CD8-positive, alpha-beta memory T cell (primary cell): ENCODE measurements at places on chromosomes 5 and 9.

GRCh38 chr9:68981789-68982188 is 32.1 kb downstream of the PRKACG start:
- no peaks in the 10 kb centered on the region for H3K27me3 ChIP-seq
- H3K4me3 ChIP-seq, result no peak overlapping the region
- peak overlapping the region; percentile 31 for H3K27ac ChIP-seq
- no peak for DNase-seq

- H3K4me1 ChIP-seq, result no peaks in the 10 kb centered on the region
- H3K27me3 ChIP-seq, result peaks cover 10% of the 10 kb centered on the region
- H3K27ac ChIP-seq, result no peak overlapping the region
- no peak overlapping the region for H3K4me3 ChIP-seq
- H3K36me3 ChIP-seq, result no peaks in the 10 kb centered on the region
- DNase-seq, result no peak
These were observed 15.6 kb upstream of the FOXD1 start for GRCh38 chr5:73464016-73464745.

- H3K4me1 ChIP-seq, result no peaks in the 10 kb centered on the region
- no peak overlapping the region for H3K4me3 ChIP-seq
- H3K27ac ChIP-seq, result no peak overlapping the region
These were observed 54.8 kb downstream of the COL27A1 start for GRCh38 chr9:114210136-114210535.

GRCh38 chr5:44389090-44389822 is at the start of gene FGF10:
TSS of gene FGF10 (minus strand) at chr5:44389420. CDS start at chr5:44388682, 738 bp downstream.
- H3K4me3 ChIP-seq, result no peak within 1 kb of the TSS
- H3K4me1 ChIP-seq, result no peaks in the 10 kb centered on the region
- no peak within 1 kb of the TSS for H3K27ac ChIP-seq

- H3K36me3 ChIP-seq, result no peaks in the 10 kb centered on the region
- H3K4me3 ChIP-seq, result no peak overlapping the region
- no peaks in the 10 kb centered on the region for H3K4me1 ChIP-seq
- peaks cover 3% of the 10 kb centered on the region for H3K27me3 ChIP-seq
These were observed 54.9 kb downstream of the NDST1 start for GRCh38 chr5:150562832-150563231.

GRCh38 chr5:81696418-81697397 is 54.2 kb downstream of the SSBP2 start:
- H3K4me3 ChIP-seq, result no peak overlapping the region
- H3K36me3 ChIP-seq, result no peaks in the 10 kb centered on the region
- H3K27me3 ChIP-seq, result no peaks in the 10 kb centered on the region
- DNase-seq, result no peak
- H3K27ac ChIP-seq, result no peak overlapping the region

DNA sequence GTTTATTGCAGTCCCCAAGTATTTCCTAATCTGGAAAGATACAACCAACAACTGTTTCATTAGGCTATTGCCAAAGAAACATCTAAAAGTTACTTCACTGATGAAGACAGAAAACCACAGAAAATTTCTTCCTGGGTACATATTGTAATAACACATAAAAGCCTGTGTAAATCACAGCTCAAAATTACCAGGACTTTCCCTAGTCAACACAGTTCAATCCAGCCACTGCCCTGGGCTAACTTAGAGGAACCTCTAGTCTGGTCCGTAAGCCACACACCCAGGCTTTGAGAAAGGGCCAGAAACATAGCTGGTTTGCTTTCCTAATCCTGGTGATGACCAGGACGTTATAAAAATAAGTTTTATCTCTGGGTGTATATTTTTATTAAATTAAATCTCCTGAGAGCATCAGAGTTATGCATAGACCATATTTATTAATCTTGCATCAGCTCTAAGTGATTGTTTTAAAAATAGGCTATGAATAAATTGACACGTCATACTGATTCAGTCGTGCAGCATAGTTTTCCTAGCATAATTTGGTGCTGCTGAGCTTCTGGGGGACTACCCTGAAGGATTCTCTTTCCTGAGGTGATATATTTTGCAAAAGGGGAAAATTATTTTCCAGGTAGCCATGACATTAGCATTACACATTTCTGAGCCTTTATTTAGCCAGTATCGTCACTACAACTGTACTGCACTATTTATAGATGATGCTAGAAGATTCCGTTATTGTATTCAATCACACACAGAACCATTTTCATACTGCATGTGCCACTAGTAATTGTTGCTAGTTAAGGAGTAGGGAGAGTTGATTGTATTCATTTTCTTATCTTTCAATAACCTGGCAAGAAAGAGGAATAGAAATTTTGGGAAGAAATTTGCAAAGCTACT is 12.6 kb upstream of the MUSK start:
- H3K36me3 ChIP-seq, result no peaks in the 10 kb centered on the region
- H3K4me3 ChIP-seq, result no peak overlapping the region
- DNase-seq, result no peak
- no peaks in the 10 kb centered on the region for H3K4me1 ChIP-seq
- no peak overlapping the region for H3K27ac ChIP-seq

- no peak for DNase-seq
- H3K36me3 ChIP-seq, result no peaks in the 10 kb centered on the region
- H3K27ac ChIP-seq, result no peak overlapping the region
- no peaks in the 10 kb centered on the region for H3K4me1 ChIP-seq
- H3K27me3 ChIP-seq, result no peaks in the 10 kb centered on the region
- no peak overlapping the region for H3K4me3 ChIP-seq
These were observed 405.4 kb upstream of the ACTBL2 start for GRCh38 chr5:57887851-57888621.

- DNase-seq, result no peak
- no peak overlapping the region for H3K4me3 ChIP-seq
- no peaks in the 10 kb centered on the region for H3K36me3 ChIP-seq
- H3K27me3 ChIP-seq, result peaks cover 3% of the 10 kb centered on the region
These were observed 13.4 kb downstream of the UBE2QL1 start for GRCh38 chr5:6461793-6462650.

- H3K27ac ChIP-seq, result no peak overlapping the region
- H3K4me3 ChIP-seq, result no peak overlapping the region
- H3K4me1 ChIP-seq, result no peaks in the 10 kb centered on the region
- no peaks in the 10 kb centered on the region for H3K27me3 ChIP-seq
- no peaks in the 10 kb centered on the region for H3K36me3 ChIP-seq
These were observed 18.8 kb upstream of the HSD17B3 start for GRCh38 chr9:96320749-96321280.

GRCh38 chr9:110571801-110572483 is 7.6 kb downstream of the SVEP1 start:
- no peaks in the 10 kb centered on the region for H3K4me1 ChIP-seq
- no peak for DNase-seq
- H3K4me3 ChIP-seq, result no peak overlapping the region
- no peaks in the 10 kb centered on the region for H3K36me3 ChIP-seq

- no peak overlapping the region for H3K4me3 ChIP-seq
- no peaks in the 10 kb centered on the region for H3K36me3 ChIP-seq
- H3K27ac ChIP-seq, result no peak overlapping the region
These were observed 23.9 kb downstream of the ZNF474 start for GRCh38 chr5:122153230-122153629.

DNA sequence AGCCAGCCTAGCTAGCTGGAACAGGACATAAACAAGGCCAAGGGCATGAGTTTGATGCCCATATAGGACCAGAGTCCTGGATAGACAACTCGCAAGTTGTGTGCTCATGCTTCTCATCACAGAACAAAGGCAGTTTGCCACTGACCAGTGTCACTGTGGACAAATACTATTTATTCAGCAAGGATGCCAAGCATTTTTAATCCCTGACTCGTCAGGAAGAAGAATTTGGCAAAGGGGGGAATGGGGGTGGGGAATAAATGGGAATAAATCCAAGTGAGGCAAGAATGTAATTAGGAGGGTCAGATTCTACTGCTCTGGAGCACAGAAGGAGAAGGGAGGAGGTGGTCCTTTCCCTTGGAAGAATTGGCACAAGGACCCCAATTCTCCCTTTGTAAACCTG is 46.8 kb upstream of the ANKRD55 start:
- DNase-seq, result no peak
- no peak overlapping the region for H3K4me3 ChIP-seq
- H3K36me3 ChIP-seq, result no peaks in the 10 kb centered on the region
- no peaks in the 10 kb centered on the region for H3K27me3 ChIP-seq
- H3K4me1 ChIP-seq, result no peaks in the 10 kb centered on the region

DNA sequence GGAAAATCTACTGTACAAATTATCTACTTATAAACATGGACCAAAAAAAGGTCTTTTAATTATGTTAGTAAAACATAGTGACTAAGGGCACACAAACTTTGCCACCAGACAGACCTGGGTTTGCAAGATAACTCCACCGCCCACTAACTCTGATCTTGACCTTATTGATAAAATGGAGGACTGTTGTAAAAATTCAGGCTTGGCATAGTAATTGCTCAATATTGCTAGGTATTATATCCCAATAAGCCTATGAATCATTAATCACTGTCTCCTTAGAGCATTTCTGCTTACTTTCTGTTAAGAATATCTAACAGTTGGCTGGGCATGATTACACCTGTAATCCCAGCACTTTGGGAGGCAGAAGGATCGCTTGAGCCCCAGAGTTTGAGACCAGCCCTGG is 3.8 kb downstream of the C9orf40 start:
- H3K4me3 ChIP-seq, result no peak overlapping the region
- H3K4me1 ChIP-seq, result peaks cover 6% of the 10 kb centered on the region
- no peaks in the 10 kb centered on the region for H3K27me3 ChIP-seq
- no peaks in the 10 kb centered on the region for H3K36me3 ChIP-seq
- no peak overlapping the region for H3K27ac ChIP-seq
- DNase-seq, result no peak

DNA sequence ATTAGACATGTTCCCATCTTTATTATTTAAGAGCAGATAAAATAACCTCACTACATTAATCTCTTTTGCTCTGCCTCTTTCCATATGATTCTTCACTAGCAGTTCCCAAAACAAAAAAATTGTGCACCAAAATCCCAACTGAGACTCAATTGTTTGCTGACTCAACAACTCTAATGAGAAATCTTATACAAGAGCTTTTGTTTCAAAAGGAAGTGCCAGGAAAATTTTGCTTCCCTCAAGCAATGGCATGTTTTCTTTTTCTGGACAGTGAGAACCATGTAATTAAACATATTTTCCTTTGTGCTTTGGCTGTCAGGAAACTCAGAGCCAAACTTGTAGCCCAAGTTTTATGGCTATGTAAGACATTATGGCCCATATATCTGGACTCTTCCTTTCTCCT is 62.0 kb downstream of the TMC1 start:
- no peak overlapping the region for H3K4me3 ChIP-seq
- H3K36me3 ChIP-seq, result no peaks in the 10 kb centered on the region
- peaks cover 11% of the 10 kb centered on the region for H3K4me1 ChIP-seq
- no peak for DNase-seq

GRCh38 chr5:159510282-159510681 is 180.0 kb upstream of the IL12B start:
- no peak overlapping the region for H3K27ac ChIP-seq
- no peaks in the 10 kb centered on the region for H3K4me1 ChIP-seq
- H3K36me3 ChIP-seq, result no peaks in the 10 kb centered on the region
- H3K27me3 ChIP-seq, result no peaks in the 10 kb centered on the region

- no peaks in the 10 kb centered on the region for H3K27me3 ChIP-seq
- no peak overlapping the region for H3K27ac ChIP-seq
- H3K4me3 ChIP-seq, result no peak overlapping the region
- H3K36me3 ChIP-seq, result no peaks in the 10 kb centered on the region
- no peak for DNase-seq
- H3K4me1 ChIP-seq, result no peaks in the 10 kb centered on the region
These were observed 281.9 kb downstream of the MARCHF11 start for GRCh38 chr5:15897656-15898055.

DNA sequence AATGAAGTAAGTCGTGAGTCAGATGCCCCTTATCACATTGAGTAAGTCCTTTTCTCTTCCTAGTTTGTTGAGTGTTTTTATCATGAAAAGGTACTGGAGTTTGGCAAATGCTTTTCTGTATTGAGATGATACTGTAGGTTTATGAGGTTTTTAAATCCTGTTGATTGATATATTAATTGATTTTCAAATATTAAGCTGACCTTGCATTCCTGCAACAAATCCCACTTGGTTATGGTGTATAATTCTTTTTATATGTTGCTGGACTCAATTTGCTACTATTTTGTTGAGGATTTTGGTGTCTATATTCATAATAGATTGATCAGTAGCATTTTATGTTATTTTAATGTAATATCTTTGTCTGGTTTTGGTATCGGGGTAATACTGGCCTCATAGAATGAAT is 81.0 kb upstream of the BNC2 start:
- no peak overlapping the region for H3K4me3 ChIP-seq
- H3K27me3 ChIP-seq, result no peaks in the 10 kb centered on the region
- no peak for DNase-seq
- no peaks in the 10 kb centered on the region for H3K36me3 ChIP-seq
- H3K27ac ChIP-seq, result no peak overlapping the region

GRCh38 chr5:167579693-167580055 is 711.8 kb upstream of the WWC1 start:
- no peaks in the 10 kb centered on the region for H3K4me1 ChIP-seq
- no peak overlapping the region for H3K4me3 ChIP-seq
- no peak overlapping the region for H3K27ac ChIP-seq
- DNase-seq, result no peak

- no peaks in the 10 kb centered on the region for H3K4me1 ChIP-seq
- no peaks in the 10 kb centered on the region for H3K36me3 ChIP-seq
- H3K4me3 ChIP-seq, result no peak overlapping the region
These were observed 51.3 kb downstream of the LHFPL2 start for GRCh38 chr5:78597068-78597973.

DNA sequence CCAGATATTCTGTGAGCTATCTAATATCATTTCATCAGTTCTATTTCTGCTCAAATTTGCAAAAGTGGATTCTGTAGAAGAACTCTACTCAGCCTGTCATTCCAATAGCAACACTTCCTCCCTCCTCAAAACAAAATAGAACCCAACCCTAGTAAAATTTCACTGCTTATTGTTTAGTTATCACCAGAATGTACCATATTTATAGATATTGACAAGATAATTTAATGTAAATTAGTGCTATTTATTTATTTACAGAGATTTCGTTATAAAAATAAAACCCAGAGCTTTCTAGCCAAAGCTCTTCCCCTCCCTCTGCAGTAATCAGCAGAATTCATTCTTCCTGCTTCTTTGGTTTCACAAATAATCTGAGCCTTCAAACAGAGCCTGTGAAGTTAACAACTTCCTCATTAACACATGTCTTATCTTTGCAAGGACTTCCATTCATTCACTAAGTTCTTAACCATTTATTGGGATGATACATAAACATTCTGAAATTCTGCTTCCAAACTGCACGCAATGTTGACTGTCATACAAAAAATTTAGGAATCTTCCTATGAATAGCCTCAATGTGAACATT is 73.7 kb upstream of the PJA2 start:
- DNase-seq, result no peak
- no peak overlapping the region for H3K4me3 ChIP-seq
- H3K36me3 ChIP-seq, result no peaks in the 10 kb centered on the region
- H3K4me1 ChIP-seq, result no peaks in the 10 kb centered on the region
- H3K27me3 ChIP-seq, result no peaks in the 10 kb centered on the region
